ENCODE measurements at places on chromosomes 3 and 15. TPM values are rescaled to one million over a fixed set of nuclear protein-coding genes. Genes with fewer than 3 reads are reported as not detected.

Gene ARNT2
- 4.4 TPM for total RNA-seq

Gene PARP15
- not detected for total RNA-seq

Gene HRH1
- not detected for total RNA-seq

Gene NTRK3
- total RNA-seq: 4.4 TPM

Gene CHDH
- total RNA-seq: 36.1 TPM

Gene BLM
- total RNA-seq: 6.3 TPM

DNA sequence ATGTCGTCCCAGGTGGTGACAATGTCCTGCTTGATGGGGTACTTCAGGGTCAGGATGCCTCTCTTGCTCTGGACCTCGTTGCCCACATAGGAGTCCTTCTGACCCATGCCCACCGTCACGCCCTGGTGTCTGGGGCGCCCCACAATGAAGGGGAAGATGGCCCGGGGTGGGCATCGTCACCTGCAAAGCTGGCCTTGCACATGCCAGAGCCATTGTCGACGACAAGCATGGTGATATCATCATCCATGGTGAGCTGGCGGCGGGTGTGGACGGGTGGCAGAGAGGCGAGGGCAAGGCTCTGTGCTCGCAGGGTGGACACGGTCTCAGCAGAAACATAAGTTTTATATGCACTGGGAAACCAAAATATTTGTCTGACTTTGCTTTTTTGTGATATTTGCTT lies 163.1 kb downstream of the WDR76 start:
- H3K27me3 ChIP-seq: no peaks in the 10 kb centered on the region
- DNase-seq: no peak
- no peaks in the 10 kb centered on the region for H3K36me3 ChIP-seq
- no peak overlapping the region for H3K4me3 ChIP-seq

DNA sequence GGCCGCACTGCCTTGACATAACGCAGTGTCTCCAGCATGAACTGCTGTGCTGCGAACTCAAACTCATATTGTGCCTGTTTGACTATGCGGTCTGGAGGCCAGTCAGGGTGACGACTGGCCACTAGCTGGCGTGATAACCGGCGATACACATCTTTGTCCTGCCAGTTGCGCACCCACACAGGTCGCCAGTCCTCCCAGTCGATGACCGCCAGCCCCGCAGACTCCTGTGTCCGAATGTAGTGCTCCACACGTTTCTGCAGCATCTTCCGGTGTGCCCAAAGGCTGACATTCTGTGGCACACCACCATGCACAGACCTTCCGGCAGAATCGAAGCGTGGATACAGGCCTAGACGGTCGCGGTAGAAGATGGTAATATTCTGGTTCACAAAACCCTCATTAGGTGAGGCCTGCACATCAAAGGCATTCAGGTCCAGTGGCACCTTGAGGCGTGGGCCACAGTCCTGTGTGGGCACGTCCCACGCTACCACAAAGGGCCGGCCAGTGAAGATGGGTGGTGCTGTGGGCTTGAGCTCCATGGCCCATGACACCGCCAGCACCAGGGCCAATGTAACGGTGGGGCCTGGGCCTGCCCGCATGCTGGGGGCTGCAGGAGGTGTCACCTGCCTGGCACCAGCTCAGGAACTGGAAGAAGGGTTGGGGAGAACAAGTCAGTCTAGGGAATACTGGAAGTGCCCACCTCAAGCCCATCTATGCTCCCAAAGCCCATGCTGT lies 2.5 kb downstream of the HYAL2 start:
- no peaks in the 10 kb centered on the region for H3K27me3 ChIP-seq
- H3K4me1 ChIP-seq: peaks cover 24% of the 10 kb centered on the region
- peak overlapping the region; percentile 65 for H3K4me3 ChIP-seq
- DNase-seq: no peak

DNA sequence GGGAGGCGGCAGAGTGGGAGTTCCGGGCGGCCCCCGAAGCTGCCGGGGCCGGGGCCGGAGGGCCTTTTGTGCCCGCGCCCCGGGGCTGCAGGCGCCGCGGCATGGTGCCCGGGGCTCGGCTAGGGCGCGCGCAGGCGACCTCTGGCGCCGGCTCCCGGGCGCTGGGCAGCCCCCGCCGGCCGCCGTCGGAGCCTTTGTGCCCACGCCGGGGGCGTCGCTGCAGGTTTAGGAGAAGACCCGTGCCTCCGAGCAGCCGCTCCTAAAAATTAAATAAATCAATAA lies 299 bp downstream of the PAQR9 start:
- DNase-seq: no peak
- H3K27ac ChIP-seq: no peak overlapping the region
- H3K4me1 ChIP-seq: peaks cover 4% of the 10 kb centered on the region
- peak overlapping the region; percentile 46 for H3K4me3 ChIP-seq

DNA sequence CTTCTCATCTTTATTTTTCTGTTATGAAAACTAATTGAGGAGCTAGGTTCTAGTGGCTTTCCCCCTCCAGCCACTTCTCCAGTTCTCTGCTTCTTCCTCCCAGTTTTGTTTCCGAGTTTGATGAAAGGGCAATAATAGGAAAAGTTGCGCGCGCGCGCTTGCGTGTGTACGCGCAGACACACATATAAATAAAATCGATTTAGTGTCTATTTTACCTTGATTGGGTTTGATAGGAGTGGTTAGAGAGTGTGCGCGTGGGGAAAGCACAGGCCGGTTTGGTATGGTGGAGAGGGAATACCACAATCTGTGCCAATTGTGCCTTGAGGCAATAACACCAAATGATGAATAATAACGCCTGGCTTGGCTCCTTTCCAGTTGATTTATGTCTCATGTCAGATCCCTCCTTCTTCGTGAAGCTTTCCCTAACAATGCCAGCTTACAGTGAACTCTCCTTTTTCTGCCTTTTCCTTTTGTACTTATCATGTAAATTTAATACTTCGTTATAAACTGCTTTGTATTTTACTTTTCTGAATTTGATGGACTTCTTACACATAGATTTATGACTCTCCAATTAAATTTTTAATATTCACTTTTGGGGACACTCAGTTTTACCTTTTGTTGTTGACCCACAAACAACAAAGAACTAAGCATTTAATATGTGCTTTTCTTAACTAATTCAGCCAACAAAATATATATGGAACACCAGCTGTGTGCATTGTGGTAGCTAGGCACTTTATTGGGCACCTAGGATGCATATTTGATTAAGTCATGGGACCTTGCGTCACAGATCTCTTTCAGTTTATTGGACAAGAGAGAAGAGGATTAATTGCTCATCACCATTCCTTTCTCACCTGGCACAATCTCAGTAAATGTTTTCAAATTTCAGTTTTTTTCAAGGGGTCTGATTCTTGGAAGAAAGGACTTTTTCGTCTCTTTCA lies 1.7 kb downstream of the TIPARP start:
- H3K36me3 ChIP-seq: peaks cover 35% of the 10 kb centered on the region
- peaks cover 41% of the 10 kb centered on the region for H3K4me1 ChIP-seq
- peak overlapping the region; percentile 88 for H3K27ac ChIP-seq

GRCh38 chr15:64493641-64494040 lies 33.3 kb downstream of the ZNF609 start:
- peaks cover 27% of the 10 kb centered on the region for H3K4me1 ChIP-seq
- peak overlapping the region; percentile 6 for H3K27ac ChIP-seq
- DNase-seq: no peak
- no peaks in the 10 kb centered on the region for H3K27me3 ChIP-seq
- H3K36me3 ChIP-seq: no peaks in the 10 kb centered on the region

DNA sequence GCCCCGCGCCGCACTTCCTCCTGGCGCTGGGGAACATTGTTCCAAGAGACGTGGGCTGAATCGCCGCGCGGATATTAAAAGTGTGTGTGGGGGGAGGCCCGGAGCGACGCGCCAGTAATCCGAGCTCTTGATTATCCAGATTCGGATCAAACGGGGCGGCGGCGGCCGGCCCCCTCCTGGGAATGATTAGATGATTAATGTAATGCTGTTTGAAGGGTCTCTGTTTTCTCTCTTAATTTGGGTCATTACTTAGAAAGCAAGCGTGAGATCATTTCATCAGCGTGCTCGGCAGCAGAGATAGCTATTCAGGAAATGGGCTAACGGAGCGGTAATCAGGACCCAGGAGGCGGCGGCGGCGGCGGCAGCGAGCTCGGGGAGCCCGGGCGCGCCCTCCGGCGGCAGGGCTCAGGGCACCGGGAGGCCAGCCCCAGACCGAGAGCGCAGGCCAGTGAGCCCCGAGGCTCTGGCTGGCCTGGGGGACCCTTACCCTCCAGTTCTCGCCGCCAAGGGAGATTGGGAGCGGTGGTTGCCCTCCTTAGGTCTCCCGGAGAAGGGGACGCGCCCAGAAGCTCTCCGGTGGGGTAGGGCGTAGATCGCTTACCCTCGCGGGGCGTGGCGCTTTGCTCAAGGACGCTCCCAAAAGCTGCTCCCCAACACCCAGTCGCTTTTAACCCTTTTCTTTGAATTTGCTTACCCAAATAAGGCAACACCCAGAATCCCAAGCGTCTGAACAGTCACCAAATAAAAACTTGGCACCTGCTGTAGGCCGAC lies 4.5 kb downstream of the FEZF2 start:
- H3K27ac ChIP-seq: no peak overlapping the region
- no peaks in the 10 kb centered on the region for H3K36me3 ChIP-seq
- no peak for DNase-seq
- peak overlapping the region; percentile 8 for H3K4me3 ChIP-seq

DNA sequence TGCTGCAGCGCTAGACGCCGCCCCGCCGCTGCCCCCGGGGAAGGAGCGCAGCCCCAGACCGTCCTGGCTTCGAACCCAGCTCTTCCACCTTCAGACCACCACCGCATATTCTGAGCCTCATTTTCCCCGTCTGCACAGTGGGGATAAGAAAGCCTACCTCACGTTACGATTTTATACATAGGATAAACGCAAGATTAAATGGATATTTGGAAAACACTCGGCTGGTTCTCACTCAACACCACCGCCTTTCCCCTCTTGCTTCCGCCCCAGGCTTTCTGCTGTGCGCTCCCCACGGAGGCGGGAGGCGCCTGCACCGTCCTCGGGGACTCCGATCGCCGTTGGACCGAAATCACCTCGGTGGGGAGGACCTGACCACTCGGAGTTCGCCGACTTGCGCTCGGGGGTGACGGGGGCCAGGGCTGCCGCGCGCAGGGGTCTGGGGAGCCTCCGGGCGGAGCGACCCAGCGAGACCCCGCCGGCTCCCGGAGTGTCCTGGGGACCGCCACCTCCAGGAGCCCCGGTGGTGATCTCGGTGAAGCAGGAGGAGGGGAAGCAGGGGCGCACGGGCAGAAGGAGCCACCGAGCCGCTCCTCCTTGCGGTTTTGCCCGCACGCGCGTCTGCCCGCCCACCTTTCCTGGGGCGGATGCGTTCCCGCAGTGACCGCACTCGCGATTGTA lies 4.0 kb downstream of the FBXL22 start:
- peak overlapping the region; percentile 47 for H3K4me3 ChIP-seq
- peaks cover 42% of the 10 kb centered on the region for H3K4me1 ChIP-seq
- DNase-seq: peak; percentile 38
- H3K27me3 ChIP-seq: peaks cover 8% of the 10 kb centered on the region

DNA sequence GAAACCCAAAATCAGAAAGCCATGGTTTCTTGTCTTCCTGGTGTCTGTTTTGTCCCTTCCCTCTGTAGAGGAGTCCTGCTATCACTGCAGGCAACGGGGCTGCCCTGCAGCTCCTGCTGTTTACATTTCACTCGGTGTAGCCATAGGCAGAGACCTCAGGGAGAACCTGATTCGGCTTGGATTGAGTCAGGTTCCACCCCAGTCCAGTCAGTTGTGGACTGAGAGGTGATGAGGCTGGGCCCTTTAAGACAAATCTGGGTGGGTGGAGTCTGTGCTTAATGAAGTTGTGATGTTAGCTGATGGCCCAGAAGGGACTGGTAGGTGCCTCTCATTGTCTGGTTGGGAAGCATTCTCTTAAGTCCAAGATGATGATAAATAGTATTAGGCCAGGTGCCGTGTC lies 35.7 kb downstream of the FLNB start:
- H3K4me1 ChIP-seq: peaks cover 13% of the 10 kb centered on the region
- H3K4me3 ChIP-seq: no peak overlapping the region
- no peak overlapping the region for H3K27ac ChIP-seq
- H3K27me3 ChIP-seq: no peaks in the 10 kb centered on the region
- DNase-seq: no peak

DNA sequence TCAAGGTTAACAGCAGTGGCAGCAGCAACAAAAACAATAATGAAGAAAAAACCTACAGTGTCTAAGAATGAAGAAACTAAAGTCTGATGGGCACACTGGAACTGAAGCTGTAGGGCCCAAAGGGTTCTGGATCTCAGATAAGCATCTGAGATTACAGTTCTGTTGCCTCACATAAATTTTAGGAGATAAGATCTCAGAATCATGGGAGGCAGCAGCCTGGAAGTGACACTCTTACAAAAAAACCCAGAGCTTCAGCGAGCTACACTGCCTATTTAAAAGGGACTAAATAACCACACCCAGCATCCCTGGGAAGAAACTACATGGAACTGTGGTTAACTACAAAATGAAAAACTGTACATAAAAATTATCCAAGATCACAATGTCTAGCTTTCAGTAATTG lies 61.2 kb downstream of the PLD1 start:
- H3K4me1 ChIP-seq: peaks cover 19% of the 10 kb centered on the region
- no peak overlapping the region for H3K4me3 ChIP-seq
- H3K36me3 ChIP-seq: no peaks in the 10 kb centered on the region
- no peak for DNase-seq

DNA sequence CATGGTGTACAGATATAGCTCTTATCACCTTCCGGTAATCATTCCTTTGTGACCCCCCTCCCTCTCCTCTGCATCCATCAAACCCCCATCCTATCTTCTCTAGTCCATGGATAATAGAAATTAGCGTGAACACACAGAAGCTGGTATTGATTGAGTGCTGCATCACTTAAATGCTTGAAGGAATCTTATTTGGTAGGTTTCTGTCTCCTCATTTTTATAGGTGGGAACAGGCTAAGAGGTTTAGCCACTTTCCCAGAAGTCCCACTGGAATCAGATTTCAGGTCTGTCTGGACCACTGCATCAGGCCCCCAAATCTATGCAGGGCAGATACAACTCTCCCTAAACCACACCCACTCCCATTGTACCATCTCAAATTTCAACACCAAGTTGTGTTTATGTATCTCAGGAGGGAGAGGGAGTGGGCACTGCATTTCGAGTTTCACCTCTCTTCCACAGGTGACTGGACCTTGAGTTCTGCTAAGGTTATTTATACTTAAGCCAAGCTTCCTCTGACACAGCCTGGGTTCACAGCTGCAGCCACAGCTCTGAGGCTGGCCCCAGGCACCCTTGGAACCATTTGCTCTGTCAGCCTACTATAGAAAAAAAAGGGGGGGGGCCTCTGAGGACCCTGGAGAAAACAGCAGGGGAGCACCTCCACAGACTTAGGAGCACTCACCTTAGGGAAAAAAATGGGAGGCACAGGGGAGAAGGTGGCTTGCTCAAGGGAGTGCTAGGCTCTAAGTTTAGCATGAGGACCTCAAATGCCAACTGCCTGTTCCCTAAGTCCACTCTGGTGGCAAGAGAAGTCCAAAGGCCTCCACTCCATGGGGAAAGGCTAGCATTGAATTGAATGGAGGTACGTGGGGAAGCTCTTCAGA lies 2.1 kb upstream of the NMB start:
- DNase-seq: no peak
- no peaks in the 10 kb centered on the region for H3K36me3 ChIP-seq
- H3K27me3 ChIP-seq: no peaks in the 10 kb centered on the region
- peak overlapping the region; percentile 69 for H3K27ac ChIP-seq
- H3K4me1 ChIP-seq: peaks cover 13% of the 10 kb centered on the region

DNA sequence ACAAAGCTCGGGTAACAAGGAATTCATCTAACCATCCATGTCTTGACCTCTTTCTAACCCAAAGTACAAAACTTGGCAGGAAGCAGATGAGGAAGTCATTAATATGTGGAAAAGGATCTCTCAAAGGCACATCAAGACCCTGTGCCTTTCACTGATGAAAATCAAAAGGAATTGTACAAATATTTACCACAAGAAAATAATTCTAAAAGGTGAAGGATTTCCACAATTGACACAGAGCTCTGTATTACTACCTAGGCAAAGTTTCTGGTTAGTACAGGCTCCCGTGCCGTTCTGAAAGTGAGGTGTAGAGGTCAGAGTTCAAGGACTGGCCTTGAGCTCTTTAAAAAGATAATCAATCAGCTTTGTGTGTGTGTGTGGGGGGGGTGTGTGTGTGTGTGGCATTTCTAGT lies 239.7 kb upstream of the ICE2 start:
- no peak overlapping the region for H3K4me3 ChIP-seq
- H3K36me3 ChIP-seq: no peaks in the 10 kb centered on the region
- peak; percentile 17 for DNase-seq

All from cardiac muscle cell (in vitro differentiated cells and primary cell).